ENCODE measurements at places on chromosomes 2 and 18. TPM values are rescaled to one million over a fixed set of nuclear protein-coding genes. Genes with fewer than 3 reads are reported as not detected.

KIAA2012 gene
- 0.13 TPM for total RNA-seq

DNA sequence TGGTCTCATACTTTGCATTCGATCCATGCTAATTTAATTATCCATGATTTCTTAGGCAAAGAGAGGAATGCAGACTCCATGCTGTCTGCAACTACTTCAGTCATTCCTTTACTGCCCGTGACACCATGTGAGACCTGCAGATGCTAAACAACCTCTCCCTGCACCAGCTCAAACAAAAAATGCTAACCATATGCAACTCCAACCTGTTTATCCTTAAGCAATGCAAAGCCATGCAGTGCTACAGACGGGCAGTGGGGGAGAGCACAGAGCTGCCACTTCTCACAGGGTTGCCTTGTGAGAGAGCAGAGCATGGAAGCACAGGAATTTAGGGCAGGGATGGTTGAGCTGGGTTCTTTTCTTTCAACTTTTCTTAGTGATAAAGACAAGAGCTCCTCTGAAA lies 74.9 kb upstream of the KLHL14 start:
- no peaks in the 10 kb centered on the region for H3K4me1 ChIP-seq
- no peak overlapping the region for H3K4me3 ChIP-seq
- no peaks in the 10 kb centered on the region for H3K27me3 ChIP-seq
- H3K27ac ChIP-seq: no peak overlapping the region

GRCh38 chr18:10049747-10050146 lies 135.9 kb downstream of the VAPA start:
- H3K4me1 ChIP-seq: no peaks in the 10 kb centered on the region
- no peak for DNase-seq
- H3K27me3 ChIP-seq: no peaks in the 10 kb centered on the region
- H3K36me3 ChIP-seq: no peaks in the 10 kb centered on the region

C2orf66 gene
- 0.28 TPM for total RNA-seq

DNA sequence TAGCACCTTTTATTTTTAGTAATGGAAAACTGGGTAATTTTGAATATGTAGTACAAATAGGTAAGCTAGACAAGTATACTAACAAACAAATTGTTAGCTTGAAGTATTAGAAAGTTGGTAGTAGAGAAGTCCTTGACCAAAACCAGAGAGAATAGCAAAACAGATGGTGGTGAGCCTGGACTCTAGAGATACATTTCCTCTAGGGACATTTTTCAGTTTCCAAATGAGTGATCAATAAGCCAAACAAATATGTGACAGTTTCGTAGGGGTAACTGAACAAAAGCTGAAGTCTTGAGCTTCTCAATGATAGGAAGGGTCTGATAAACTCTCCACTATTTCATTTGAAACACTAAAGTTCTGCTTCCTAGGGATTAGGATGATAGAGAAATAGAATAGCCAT lies 692.0 kb upstream of the FAM98A start:
- H3K4me1 ChIP-seq: no peaks in the 10 kb centered on the region
- H3K36me3 ChIP-seq: no peaks in the 10 kb centered on the region
- H3K27me3 ChIP-seq: no peaks in the 10 kb centered on the region
- H3K4me3 ChIP-seq: no peak overlapping the region

DNA sequence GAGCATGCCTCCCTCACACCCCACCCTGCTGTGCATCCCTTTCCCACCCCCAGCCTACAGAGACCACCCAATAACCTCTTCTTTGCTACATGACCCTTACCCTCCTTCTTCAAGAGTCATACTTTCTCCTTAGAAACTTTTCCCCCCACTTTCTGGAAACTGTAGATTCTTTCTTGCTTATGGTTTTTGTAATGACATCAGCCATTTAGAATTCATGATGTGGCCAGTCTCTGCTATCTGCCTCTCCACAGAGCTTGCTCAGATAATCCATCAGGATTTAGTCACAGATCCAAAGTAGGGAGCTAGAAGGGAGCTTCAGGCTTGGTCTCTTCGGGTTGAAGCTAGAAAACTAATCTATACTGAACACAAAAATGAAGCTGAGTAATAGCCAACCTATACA lies 36.5 kb downstream of the GALM start:
- no peaks in the 10 kb centered on the region for H3K36me3 ChIP-seq
- H3K4me1 ChIP-seq: no peaks in the 10 kb centered on the region
- DNase-seq: no peak
- H3K4me3 ChIP-seq: no peak overlapping the region
- H3K27me3 ChIP-seq: no peaks in the 10 kb centered on the region

DNA sequence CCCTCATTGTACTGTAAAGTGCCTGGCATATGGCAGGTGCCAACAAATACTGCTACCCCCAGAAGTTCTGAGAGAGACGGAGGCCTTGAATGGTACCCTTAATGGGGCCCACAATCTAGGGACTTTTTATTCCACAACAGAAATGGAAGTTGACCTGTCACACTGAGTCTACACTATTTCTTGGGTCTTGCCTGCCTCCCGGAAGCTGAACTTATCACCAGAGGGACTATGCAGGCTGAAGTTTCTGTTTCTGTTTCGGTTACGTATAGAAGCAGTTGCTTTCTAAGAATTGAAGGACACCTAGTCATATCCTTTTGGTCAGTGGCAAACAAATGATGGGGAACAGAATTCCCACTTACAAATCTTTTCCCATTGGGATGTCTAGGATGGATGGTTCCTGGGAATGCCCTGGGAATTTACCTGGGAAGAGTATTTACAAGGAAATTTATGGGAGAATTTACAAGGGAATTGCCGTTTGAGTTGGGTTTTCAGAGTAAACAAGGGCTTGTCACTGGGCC lies 74.2 kb downstream of the HS1BP3 start:
- no peaks in the 10 kb centered on the region for H3K27me3 ChIP-seq
- DNase-seq: no peak
- H3K36me3 ChIP-seq: no peaks in the 10 kb centered on the region

- H3K4me1 ChIP-seq: peaks cover 4% of the 10 kb centered on the region
- no peak overlapping the region for H3K4me3 ChIP-seq
- H3K27ac ChIP-seq: no peak overlapping the region
- no peak for DNase-seq
- no peaks in the 10 kb centered on the region for H3K27me3 ChIP-seq
Measured at GRCh38 chr2:160742667-160743066, 249.1 kb upstream of the RBMS1 start.

MAL gene
- total RNA-seq: not detected

GRCh38 chr2:7593360-7593759 lies 676.1 kb downstream of the RNF144A start:
- H3K4me3 ChIP-seq: no peak overlapping the region
- no peaks in the 10 kb centered on the region for H3K27me3 ChIP-seq
- no peaks in the 10 kb centered on the region for H3K4me1 ChIP-seq
- H3K36me3 ChIP-seq: no peaks in the 10 kb centered on the region
- no peak overlapping the region for H3K27ac ChIP-seq

- no peaks in the 10 kb centered on the region for H3K27me3 ChIP-seq
- H3K36me3 ChIP-seq: no peaks in the 10 kb centered on the region
- no peak for DNase-seq
- H3K4me3 ChIP-seq: no peak overlapping the region
- no peaks in the 10 kb centered on the region for H3K4me1 ChIP-seq
Measured at GRCh38 chr2:123771928-123772632, 253.0 kb upstream of the CNTNAP5 start.

- no peaks in the 10 kb centered on the region for H3K27me3 ChIP-seq
- DNase-seq: no peak
- H3K27ac ChIP-seq: no peak overlapping the region
- no peaks in the 10 kb centered on the region for H3K4me1 ChIP-seq
- no peaks in the 10 kb centered on the region for H3K36me3 ChIP-seq
Measured at GRCh38 chr2:150046211-150046610, 441.3 kb downstream of the RND3 start.

DNA sequence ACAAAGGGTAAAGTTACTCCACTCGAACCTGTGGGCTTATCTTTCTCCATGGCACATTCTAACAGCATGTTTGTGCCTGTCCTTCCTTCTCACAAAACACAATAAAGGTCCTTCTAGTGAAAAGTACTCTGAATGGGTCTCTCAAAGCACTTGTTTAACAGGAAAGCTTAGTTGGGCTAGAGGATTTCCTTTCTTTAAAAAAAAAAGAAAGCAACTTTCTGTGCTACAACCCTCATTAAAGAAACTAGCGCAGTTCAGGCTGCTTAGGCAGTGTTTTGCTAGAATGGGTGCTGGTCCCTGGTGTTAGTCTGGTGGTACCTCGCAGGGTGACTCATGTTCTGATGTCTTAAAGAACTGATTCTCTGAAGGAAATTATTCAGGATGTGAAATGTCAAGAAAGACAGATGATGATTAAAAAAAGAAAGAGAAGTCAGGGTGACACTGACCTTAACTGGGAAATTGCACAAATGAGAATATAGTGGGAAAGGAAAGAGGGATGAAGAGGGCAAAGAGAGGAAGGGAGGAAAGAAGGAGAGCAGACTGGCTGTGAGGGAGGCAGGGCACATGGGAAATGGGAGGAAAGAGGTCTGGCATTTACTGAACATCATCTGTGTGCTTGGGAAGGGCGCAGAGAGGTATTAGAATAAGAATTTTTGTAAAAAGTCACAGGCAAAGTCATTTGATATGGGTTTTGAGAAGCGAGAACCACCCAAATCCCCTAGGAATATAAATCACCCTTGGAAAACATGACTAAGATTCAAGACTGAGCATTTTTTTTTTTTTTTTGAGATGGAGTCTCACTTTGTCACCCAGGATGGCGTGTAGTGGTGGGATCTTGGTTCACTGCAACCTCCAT lies 74.9 kb downstream of the ATP8B1 start:
- H3K36me3 ChIP-seq: peaks cover 23% of the 10 kb centered on the region
- no peak overlapping the region for H3K4me3 ChIP-seq
- peak overlapping the region; percentile 78 for H3K27ac ChIP-seq
- H3K4me1 ChIP-seq: peaks cover 16% of the 10 kb centered on the region

DNA sequence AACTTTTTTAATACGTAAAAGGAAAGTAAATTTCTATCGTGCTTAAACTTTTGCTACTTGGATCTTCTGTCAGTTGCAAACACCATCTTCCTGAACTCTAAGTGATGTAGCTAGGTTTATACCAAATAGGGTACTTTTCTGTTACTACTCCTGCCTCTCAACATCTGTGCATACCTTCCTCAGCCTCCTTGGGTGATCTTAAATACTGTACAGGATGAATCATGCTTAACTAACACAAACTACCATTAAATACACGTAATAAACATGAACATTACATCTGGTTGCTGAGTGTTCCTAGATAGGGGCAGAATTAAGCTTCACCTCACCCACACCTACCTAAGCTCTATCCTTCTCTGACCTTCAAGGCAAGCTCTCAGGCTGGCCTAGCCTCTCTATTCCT lies 398.0 kb downstream of the TXNL1 start:
- DNase-seq: no peak
- H3K36me3 ChIP-seq: no peaks in the 10 kb centered on the region
- no peak overlapping the region for H3K27ac ChIP-seq
- no peaks in the 10 kb centered on the region for H3K4me1 ChIP-seq

RBM43 gene
- 4.9 TPM for total RNA-seq

- no peak for DNase-seq
- no peaks in the 10 kb centered on the region for H3K27me3 ChIP-seq
- no peak overlapping the region for H3K4me3 ChIP-seq
Measured at GRCh38 chr18:13381331-13381730, 162.8 kb downstream of the LDLRAD4 start.

TYW5 gene
- total RNA-seq: 8.1 TPM

DNA sequence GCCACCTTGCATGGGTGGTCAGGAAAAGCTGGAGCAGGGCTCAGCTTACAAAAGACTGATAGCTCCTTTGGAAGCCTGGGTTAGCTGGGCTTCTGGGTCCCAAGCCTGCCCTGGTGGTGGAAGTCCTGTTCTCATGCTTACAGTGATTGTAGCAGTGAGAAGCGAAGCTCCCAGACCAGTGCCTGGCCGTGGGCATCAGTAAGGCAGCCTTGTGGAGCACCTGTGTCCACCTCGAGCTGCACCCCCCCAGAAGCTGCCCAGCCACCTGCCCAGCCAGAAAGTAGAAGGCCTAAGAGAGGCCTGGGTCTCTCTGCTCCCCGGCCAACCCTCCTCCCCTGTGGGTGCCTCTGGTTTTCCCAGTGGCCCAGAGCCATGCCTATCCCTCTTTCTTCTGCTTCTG lies 10.5 kb downstream of the GLI2 start:
- H3K4me1 ChIP-seq: peaks cover 22% of the 10 kb centered on the region
- no peaks in the 10 kb centered on the region for H3K27me3 ChIP-seq
- H3K27ac ChIP-seq: no peak overlapping the region
- H3K4me3 ChIP-seq: no peak overlapping the region

- no peak overlapping the region for H3K4me3 ChIP-seq
- no peaks in the 10 kb centered on the region for H3K36me3 ChIP-seq
- no peak for DNase-seq
Measured at GRCh38 chr18:56083097-56083521, 495.1 kb upstream of the TCF4 start.

- H3K4me1 ChIP-seq: peaks cover 7% of the 10 kb centered on the region
- no peak overlapping the region for H3K27ac ChIP-seq
- no peak overlapping the region for H3K4me3 ChIP-seq
- DNase-seq: no peak
Measured at GRCh38 chr18:23380001-23380550, 73.0 kb upstream of the RIOK3 start.

SPATS2L gene
- 10.0 TPM for total RNA-seq

ADD2 gene
- total RNA-seq: 6.6 TPM

- H3K4me3 ChIP-seq: no peak overlapping the region
- H3K36me3 ChIP-seq: no peaks in the 10 kb centered on the region
- H3K4me1 ChIP-seq: peaks cover 4% of the 10 kb centered on the region
- no peaks in the 10 kb centered on the region for H3K27me3 ChIP-seq
Measured at GRCh38 chr2:203637471-203638167, 68.8 kb upstream of the CD28 start.

DNA sequence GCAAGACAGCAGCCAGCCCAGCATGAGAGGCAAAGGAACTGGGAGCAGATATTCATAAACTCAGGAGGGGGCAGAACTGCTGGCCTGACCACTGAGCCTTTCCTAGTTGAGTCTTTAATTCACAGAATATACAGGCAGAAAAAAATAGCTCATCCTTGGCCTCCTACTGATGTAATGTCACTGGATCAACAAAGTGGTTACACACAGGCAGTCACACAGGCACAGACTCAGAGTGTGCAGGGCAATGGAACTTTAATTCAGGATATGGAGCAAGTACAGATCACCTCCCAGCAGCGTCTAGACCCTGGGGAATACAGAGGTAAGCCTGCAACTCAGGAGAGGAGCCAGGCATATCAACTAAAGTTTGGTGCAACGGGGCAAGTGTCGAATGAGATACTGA lies 75.4 kb downstream of the TNP1 start:
- H3K4me1 ChIP-seq: no peaks in the 10 kb centered on the region
- no peaks in the 10 kb centered on the region for H3K27me3 ChIP-seq
- no peaks in the 10 kb centered on the region for H3K36me3 ChIP-seq
